Activated T-cell treated with anti-CD3 and anti-CD28 coated beads for 24 hours (primary cell): ENCODE measurements at places on chromosomes 7 and 10.

DNA sequence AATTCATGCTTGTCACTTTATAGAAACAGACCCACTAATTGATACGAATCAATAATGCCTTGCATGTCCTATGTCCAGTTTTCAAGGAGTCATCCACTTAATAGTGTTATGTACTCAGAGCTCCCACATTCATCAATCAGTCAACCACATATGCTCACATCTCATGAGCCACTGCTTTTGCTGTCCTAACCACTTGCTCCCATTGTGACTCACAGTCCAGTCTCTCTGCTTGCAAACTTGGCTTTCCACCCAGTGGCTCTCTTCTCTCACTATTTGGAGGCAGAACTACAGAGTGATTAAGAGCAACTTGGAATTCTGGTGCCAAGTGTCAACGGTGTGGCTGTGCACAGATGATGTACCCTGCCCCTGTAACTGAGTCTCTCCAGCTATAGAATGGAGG lies 166.0 kb downstream of the SNX13 start:
- no peak for DNase-seq

GRCh38 chr10:112583236-112583939 lies 136.4 kb downstream of the VTI1A start:
- DNase-seq, result no peak

DNA sequence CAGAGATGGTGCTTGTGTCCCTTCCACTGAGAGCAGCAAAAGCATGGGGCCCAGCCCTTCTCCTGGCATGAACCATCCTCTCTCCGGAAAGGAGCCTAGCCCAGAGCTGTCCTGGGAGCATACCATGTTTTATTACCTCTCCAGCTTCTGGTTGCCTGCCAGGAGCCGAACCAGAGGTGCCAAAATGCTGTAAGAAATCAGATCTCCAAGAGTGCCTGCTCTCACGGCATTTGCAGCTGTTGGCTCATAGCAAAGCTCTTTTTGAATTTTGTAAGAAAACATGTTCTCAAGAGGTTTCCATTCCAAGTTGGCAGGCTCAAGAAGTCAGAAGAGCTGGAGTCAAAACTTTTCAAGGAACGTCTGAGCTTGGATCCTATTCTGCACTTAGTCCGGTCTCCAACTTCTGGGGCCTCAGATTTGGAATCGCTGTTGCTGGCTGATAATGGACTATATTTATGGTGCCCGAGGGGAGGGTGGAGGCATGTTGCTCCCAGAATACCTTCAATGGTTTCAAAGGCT lies 211.7 kb upstream of the MKI67 start:
- no peak for DNase-seq

- DNase-seq, result no peak
Observed at GRCh38 chr10:75397496-75398199, 3.9 kb downstream of the ZNF503 start.

GRCh38 chr7:79504607-79505389 lies 51.3 kb upstream of the MAGI2 start:
- no peak for DNase-seq

GRCh38 chr7:18030758-18031157 lies 3.1 kb upstream of the PRPS1L1 start:
- DNase-seq, result no peak

DNA sequence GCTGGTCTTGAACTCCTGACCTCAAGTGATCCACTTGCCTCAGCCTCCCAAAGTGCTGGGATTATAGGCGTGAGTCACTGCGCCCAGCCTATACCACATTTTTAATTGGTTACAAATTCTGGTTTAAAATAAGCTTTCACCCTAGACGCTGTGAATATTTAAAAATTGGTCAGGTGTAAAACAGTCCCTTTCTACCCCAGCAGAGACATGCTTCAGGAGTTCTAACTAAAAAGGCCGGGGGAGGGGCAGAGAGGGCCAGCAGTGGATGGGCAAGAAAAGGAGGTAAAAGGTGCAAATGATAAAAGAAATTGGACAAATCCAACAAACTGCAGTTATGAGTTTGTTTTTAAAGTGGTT lies 70.0 kb downstream of the WAPL start:
- no peak for DNase-seq

DNA sequence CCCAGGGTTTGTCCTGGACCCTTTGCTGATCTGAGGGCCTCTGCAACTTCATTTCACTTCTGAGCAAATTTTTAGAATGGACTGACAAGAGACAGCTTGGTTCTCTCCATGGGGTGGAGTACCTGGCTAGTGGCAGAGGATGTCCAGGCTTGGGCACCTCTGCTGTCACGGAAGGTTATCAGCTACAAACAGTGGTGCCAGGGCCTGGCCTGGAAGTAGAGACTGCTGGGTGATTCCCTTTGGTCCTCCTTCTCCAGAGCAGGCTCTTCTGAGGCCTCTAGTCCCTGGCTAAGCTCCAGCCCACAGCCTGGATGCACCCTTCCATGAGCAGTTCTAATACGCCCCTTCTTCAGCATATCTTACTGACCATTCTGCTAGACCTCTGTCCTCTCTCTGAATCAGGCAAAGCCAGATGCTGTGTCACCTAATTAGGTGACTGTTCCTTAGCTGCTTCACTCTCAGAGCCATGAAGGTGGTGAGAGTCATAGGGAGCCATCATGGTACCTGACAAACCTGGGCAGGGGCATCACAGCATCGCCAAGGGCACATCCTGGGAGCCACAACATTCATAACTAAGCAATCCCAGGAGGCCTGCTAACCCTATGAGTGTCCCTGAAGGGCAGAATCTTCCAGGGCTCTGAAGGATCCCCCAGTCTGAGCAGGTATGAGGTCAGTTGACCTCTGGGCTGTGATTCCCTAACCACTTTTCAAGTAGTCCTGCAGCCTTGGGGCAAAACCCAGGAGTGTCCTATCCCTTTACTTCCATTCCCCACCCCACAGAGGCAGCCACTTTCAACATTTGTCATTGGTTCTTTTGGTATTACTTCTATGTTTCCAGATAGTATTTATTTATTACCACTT lies 4.0 kb downstream of the ARHGAP22 start:
- no peak for DNase-seq

DNA sequence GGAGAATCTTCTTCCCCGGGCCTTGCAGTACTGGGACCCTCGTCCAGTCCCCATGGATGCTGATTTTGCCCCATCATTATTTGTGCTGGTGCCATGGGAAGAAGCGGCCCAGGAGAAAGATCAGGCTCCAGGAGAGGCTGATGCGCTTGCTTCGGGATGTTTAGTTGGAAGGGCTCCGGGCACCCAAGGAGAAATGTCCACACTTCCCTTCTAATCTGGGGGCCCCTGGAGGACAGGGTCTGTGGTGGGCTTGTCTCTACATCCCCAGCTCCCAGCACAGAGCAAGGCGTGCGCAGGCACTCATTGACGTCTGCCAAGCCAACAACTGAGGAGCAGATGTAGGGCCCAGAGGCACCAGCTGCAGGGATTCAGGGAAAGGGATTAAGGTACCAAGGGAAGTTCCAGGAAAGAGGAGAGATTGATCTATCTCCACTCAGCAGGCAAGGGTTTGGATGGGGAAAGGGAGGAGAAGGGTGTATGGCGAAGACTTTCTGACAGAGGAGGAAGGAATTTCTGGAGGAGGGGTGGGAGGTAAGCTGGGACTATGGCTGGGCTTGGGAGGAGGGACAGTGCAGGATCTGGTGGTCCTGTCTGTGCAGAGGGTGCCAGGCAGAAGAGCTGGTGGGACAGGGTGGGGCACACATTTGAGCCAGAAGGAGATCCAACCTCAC lies 38.7 kb upstream of the LEP start:
- DNase-seq, result no peak

DNA sequence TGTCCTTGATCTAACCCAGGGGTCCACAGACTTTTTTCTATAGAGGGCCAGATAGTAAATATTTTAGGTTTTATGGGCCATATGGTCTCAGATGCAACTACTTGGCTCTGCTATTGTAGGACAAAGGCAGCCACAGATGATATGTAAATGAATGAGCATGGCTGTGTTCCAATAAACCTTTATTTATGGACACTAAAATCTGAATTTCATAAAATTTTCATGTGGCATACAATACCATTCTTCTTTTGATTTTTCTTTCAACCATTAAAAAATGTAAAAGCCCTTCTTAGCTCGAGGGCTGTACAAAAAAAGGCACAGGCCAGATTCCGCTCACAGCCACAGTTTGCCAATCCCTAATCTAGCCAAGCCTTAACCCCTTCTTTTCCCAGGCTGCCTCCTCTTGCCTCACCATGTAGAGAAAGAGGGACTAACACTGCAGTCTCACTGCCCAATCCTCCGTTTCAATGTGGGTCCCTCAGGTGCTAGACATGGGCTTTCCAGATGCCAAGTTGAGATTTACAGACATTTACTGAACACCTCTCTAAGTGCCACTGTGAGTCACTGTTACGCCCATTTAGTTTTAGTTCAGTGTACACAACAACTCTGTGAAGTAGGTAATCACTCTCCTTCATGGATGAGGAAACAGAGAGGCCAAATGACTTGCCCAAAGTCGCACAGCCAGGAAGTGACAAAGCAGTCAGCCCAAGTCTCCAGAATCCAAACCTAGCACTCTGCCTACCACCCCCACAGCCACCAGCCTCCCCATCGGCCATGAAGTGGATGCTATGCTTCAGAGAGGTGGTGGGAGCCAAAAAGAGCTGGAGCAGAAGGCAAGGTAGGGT lies 132.6 kb upstream of the PDLIM1 start:
- DNase-seq, result no peak

GRCh38 chr7:129576138-129576537 lies 35.4 kb upstream of the NRF1 start:
- no peak for DNase-seq

DNA sequence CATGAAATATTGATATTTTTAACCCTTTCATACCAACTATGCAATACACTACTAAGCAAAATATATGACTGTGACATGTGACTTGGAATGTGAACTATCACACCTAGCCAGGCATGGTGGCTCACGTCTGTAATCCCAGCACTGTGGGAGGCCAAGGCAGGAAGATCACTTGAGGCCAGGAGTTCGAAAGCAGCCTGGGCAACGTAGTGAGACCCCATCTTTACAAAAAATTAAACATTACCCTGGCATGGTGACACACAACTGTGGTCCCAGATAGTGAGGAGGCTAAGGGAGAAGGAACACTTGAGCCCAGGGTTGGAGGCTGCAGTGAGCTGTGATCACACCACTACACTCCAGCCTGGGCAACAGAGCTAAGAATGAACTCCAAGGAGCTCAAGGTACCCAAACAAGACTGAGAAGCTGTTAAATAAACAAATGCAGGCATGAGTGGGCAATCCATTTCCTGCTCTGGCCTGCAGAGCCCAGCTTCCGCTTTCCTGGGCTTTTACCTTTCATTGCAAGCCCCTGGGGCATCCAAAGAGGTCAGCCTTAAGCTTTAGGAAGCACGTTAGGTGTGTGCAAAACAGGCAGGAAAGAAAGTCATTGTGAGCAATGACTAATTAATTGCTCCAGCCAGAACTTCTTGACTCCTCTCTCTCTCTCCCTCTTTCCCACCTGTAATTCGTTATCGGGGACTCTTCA lies 162.1 kb upstream of the FOXK1 start:
- DNase-seq, result no peak
